ENCODE measurements at places on chromosomes 5 and 9. TPM values are rescaled to one million over a fixed set of nuclear protein-coding genes. Genes with fewer than 3 reads are reported as not detected.

The TLE1 gene
- total RNA-seq, result 110 TPM

The PGM5 gene
- total RNA-seq, result 12.0 TPM

The STPG3 gene
- not detected for total RNA-seq

The LCN1 gene
- not detected for total RNA-seq

The FLT4 gene
- total RNA-seq, result 40.5 TPM

The POU4F3 gene
- 0.10 TPM for total RNA-seq

The GZMA gene
- 22.0 TPM for total RNA-seq

The DBH gene
- total RNA-seq, result not detected

The MEIKIN gene
- total RNA-seq, result not detected

The TMEM215 gene
- total RNA-seq, result not detected

The IL3 gene
- total RNA-seq, result not detected

The PCA3 gene
- not detected for total RNA-seq

The SHISAL2B gene
- not detected for total RNA-seq

The LPAR1 gene
- total RNA-seq, result 61.1 TPM
